ENCODE measurements at places on chromosomes 1 and 21.
A peak's percentile ranks its signal among the peaks of the same experiment; 100 is the strongest.

- no peak for DNase-seq
These were observed 206.5 kb upstream of the ADGRL2 start for GRCh38 chr1:81594206-81594605.

DNA sequence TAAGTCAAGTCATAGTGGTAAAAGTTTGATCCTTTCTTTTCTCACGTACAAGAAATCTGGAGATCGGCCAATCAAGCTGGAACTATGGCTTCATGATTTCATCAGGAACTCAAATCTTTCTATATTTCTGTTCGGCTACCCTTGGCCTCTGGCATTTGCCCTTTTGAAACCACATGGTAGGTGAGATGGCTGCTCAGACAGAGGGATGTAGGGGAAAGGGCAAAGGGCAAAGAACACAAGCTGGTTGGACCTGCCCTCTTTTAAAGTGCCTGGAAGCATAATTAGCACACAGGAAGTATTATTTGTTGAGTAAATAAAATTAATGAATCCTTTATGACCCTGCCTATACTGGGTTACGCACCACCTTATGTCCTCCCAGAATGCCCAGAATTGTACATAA lies 11.5 kb upstream of the RGS1 start:
- DNase-seq = no peak

DNA sequence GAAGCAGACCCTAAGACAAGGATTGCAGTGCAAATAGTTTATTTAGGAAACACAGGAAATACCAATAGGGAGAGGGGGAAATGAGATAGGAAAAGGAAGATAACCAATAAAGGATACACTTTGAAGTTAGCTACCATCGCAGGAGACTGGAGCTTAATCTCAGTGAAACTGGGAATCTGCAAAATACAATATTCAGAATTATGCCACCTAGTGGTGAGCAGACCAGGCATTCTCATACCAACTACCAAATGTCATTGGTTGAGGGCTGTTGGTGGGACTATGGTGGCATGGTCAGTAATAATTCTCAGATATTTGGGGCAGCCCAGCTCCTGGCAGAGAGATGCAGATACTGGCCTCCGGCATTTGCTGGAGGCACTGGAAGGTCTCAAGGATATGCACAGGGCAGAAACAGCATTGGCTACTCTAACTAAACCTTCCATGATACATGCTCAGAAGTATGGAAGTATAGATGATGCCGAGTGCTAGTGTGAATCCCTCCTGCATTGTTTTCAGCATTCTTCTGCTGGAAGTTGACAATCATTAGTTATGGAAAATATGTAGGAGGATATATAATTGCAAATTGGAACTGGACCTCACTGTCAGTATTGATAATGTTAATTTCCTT lies 11.8 kb upstream of the ZFP69B start:
- DNase-seq = peak; percentile 51

DNA sequence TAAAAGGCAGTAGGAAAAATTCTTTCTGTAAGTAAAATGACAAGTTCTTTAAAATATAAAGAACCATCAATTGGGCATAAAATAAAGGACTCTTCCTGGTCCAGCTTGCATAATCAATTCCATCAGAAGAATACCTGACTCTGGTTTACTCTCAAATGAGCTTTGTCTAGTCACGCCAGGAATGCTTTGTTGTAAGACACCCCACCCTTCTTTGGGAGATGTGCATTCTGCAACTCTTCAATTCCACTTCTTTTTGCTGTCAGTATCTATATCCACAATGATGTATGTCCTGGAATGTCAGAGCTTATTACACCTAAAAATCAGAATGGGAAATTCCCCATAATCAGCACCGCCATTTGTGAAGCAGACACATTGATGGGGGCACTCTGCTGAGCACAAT lies 76.1 kb downstream of the PTPN14 start:
- DNase-seq = no peak

DNA sequence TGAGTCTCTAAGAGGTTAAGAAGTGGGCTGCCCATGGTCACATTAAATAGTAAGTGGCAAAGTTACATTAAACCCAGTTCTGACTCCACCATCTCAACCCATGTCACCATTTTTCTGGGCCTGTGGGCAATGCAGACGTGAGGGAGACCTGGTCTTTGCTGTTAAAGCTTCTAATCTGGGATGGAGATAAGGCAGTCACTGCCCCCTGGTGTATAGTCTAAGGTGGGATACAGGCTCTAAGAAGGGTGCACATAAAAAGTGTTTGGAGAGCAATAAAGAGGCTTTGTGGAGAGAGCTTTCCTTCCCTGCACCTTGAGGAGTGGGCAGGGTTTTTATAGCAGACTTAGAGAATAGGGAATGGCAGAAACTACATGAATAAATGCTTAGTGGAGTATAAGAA lies 141.3 kb downstream of the ROR1 start:
- no peak for DNase-seq
